ENCODE measurements at places on chromosomes 13 and 19.

DNA sequence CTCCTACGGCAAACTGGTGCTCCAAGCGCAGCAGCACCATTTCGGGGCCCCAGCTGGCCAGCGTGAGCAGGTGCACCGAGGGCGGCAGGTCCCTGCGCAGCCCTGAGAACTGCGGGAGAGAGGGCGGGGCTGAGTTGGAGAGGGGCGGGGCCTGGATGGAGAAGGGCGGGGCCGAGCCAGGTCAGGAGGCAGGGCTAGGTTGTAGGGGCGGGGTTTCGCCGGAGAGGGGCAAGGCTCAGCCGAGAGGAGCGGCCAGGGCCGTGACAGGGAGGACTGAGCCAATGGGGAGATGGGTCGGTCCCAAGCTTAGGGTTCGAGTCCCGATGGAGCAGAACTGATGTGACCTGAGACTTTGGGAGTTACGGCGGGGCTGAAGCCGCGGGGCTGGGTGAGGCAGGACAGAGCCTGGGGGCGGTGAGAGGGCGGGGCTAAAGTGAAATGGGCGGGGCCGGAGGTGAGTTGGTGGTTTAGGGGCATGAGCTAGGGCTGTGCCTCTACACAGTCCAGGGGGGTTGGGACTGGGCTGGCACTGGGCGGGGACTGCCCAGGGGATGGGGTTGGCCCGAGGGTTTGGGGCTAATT, 19.0 kb downstream of the MAN2B1 start:
- no peak for DNase-seq

DNA sequence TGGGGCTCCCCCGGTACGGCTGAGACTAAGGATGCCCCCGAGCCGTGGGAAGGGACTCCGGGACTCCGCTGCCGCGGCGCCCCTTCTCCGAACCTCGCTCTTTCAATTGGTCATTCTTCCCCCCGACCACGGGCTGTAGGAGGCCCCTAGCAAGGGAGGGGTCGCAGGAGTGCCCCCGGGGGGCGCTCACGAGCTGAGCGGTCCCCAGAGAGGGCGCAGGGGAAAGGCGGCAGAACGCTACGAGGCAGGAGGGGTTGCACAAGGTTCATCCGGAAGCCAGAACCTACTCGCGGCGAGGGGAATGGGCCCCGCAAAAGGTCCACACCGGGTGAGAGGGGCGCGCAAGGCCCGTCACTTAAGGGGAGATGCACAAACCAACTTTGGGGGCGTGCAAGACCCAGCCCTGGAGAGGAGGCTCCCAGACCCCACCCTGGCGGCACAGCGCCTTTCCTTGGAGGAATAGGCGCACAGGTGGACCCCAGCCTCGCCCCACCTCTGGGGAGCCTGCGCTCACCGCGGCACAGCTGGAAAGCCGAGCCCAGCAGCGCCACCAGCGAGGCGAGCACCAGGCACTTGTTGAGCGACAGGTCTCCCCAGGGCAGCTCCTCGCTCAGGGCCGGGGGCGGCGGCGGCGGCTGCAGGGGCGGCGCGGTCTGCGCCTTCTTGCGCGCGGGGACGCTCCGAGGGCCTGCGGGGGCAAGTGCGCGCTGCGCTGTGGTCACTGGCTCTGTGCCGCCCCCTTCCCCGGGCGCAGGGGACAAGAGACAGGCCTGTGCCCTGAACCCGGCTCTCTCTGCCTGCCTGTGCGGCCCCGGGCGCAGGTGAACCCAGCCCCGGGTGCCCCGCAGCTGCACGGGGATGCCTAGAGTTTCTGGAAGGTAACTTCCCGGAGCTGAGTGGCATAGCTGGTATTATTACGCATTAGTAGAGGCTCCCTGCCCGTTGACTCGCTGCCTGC, 2.8 kb downstream of the JSRP1 start:
- DNase-seq = no peak

DNA sequence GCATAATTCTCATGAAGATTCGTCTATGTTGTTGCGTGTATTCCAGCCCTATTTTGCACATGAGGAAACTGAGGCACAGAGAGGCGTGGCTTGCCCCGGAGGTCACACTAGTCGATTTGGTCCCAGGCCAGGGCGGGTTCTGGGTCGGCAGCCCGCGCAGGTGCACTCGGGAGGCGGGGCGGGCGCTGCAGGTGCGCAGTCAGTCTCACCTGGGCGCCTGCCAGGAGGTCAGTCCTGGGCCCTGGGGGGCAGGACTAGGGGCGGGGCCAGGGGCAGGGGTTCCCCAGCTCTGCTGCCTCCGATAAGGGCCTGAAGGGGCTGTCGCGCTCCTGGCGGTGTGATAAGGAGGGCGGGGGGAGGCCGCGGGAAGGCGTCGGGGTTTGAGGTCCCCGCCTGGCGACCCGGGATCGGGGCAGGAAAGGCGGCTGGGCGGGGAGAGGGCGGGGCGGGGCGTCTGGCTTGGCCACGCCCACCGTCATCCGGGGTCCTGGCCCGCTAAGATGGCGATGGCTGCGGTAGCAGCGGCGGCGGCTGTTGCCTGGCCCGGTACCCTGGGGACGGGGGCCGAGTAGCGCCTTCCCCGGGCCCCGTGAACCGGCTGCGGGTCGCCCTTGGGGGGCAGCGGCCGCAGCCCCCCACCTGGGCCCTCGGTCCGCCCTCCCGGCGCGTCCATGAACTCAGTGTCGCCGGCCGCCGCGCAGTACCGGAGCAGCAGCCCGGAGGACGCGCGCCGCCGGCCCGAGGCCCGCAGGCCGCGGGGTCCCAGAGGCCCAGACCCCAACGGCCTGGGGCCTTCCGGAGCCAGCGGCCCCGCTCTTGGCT, at the start of gene ATG4D:
ATG4D (plus strand) TSS at position 485 of the 822 bp plus-strand sequence; CDS start at position 672, 187 bp downstream.
- DNase-seq = peak; percentile 80

- no peak for DNase-seq
These were observed 1.4 kb downstream of the LIG4 start for GRCh38 chr13:108213946-108214345.

DNA sequence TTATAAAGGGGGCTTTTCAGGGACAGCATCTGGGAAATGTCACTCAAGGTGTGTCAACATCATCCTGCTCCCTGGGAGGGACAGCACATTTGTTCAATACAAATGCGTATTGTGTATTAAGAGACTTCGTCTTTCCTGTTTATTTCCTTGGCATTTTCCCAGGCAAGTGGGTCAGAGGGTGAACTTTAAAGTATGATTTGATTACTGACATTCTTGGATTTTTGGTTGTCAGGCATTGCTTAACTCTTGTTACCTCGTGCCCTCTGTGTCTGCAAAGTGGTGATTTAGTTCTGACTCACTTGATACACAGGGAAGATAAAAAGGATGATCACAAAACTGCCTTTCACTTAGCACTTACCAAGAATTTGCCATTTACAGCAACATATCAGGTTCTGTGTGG, 292.7 kb downstream of the SUCLA2 start:
- no peak for DNase-seq

GRCh38 chr13:90919153-90919552, 428.3 kb upstream of the MIR17HG start:
- DNase-seq = no peak

Measured in NCI-H2107 (cell line).